ENCODE measurements at places on chromosomes 12 and 14.

GRCh38 chr12:76562130-76562529, 2.6 kb upstream of the OSBPL8 start:
- DNase-seq: no peak

DNA sequence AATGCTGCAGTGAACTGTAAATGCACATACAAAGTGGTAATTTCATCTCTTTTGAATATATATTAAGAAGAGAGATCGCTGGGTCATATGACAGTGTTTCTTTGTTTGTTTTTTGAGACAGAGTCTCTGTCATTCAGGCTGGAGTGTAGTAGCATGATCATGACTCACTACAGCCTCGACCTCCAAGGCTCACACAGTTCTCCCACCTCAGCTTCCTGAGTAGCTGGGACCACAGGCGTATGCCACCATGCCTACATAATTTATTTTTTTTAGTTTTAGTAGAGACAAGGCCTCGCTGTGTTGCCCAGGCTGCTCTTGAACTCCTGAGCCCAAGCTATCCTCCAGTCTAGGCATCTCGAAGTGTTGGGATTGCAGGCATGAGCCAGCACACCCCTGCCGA, 62.4 kb upstream of the ACSS3 start:
- DNase-seq: no peak

GRCh38 chr12:51744235-51744634, 104.3 kb downstream of the FIGNL2 start:
- no peak for DNase-seq

DNA sequence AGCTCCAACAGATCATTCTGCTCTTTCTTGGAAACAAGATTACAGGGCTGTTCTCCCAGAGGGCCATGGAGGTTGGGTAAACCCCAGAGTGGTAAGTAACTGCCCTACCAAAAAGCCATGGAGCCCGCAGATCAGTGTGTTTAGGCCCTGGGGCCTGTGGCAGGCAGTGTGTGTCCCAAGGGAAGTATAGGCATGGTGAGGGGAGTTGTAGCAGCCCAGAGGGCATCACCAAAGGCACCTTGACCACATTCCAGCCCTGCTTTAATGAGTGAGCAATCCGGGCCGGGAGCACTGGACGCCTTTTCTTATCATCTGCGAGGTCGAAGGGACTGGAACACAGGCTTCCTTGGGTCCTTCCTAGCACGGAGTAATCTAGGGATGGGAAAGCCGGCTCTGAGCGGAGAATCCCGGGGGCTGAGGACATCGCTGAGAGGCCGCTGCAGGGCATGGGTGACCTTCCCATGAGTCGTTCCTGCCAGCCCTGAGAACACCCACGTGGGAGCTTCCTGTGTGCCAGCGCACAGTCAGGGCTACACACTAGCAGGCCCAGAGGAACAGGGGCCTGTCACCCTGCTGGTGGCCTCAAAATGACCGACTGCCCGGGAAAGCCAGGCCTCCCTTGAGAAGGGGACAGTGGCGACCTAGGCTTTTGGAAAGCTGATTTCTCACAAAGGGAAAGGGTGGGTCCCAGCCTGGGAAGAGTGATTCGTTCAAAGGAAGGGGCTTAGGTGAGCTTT, 91.3 kb downstream of the NINJ2 start:
- DNase-seq: no peak

GRCh38 chr14:59360923-59361794, 104.0 kb downstream of the GPR135 start:
- DNase-seq: peak; percentile 63

GRCh38 chr12:90355711-90356355, 599.1 kb downstream of the CCER1 start:
- DNase-seq: no peak
